Testis (tissue), 5 donors: ENCODE measurements at places on chromosomes 11 and 22. TPM values are rescaled to one million over a fixed set of nuclear protein-coding genes. Genes with fewer than 3 reads are reported as not detected.

Gene BRSK2
- 52.3 TPM for total RNA-seq

DNA sequence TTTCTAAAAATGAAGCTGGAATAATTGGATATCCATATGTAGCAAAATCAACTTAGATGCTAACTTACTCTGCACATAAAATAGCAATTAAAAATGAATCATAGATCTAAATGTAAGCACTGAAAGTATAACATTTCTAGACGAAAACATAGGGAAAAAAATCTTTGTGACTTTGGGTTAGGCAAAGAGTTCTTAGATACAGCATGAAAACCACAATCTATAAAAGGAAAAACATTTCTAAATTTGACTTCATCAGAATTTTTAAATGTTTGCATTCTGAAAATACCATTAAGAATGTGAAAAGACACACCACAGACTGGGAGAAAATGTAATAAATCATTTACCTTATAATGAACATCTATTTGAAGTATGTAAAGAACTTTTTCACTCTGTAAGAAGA, 128.8 kb downstream of the APIP start:
- no peak overlapping the region for H3K4me3 ChIP-seq
- no peaks in the 10 kb centered on the region for H3K27me3 ChIP-seq
- no peak for DNase-seq
- H3K4me1 ChIP-seq, result no peaks in the 10 kb centered on the region
- no peak overlapping the region for H3K27ac ChIP-seq

Gene APOL6
- 2.8 TPM for total RNA-seq

Gene GRM5
- 2.3 TPM for total RNA-seq

Gene SLC43A3
- 13.8 TPM for total RNA-seq

- H3K4me1 ChIP-seq, result peaks cover 11% of the 10 kb centered on the region
- no peak for DNase-seq
- no peak overlapping the region for H3K4me3 ChIP-seq
Measured at GRCh38 chr11:2982214-2982613, 9.9 kb downstream of the NAP1L4 start.

GRCh38 chr11:19382131-19382611, 141.4 kb upstream of the E2F8 start:
- H3K27ac ChIP-seq, result no peak overlapping the region
- peaks cover 4% of the 10 kb centered on the region for H3K4me1 ChIP-seq
- H3K4me3 ChIP-seq, result no peak overlapping the region
- peak; percentile 75 for DNase-seq
- H3K27me3 ChIP-seq, result no peaks in the 10 kb centered on the region
- no peaks in the 10 kb centered on the region for H3K36me3 ChIP-seq

DNA sequence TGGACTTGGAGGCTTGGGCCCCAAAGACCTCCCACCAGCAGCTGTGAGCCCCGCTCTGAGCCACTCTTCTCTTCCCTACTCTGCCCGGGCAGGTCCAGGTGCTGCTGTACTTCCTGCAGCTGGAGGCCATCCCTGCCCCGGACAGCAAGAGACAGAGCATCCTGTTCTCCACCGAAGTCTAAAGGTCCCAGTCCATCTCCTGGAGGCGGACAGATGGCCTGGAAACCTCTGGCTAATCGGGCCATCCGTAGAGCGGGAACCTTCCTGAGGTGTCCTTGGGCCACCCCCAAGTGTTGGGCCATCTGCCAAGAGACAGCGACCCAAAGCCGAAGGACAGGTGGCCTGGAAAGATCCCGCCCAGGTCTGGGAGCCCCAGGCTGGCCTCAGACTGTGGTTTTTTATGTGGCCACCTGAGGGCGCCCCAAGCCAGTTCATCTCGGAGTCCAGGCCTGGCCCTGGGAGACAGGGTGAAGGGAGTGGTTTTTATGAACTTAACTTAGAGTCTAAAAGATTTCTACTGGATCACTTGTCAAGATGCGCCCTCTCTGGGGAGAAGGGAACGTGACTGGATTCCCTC, 135.1 kb downstream of the BCR start:
- no peak overlapping the region for H3K4me3 ChIP-seq
- no peaks in the 10 kb centered on the region for H3K27me3 ChIP-seq
- H3K36me3 ChIP-seq, result no peaks in the 10 kb centered on the region

Gene ELMOD1
- total RNA-seq, result 11.1 TPM

Gene OR4A16
- total RNA-seq, result 0.47 TPM
